ENCODE measurements at places on chromosomes 12 and 14.
A peak's percentile ranks its signal among the peaks of the same experiment; 100 is the strongest.

GRCh38 chr12:81835783-81836182 lies 76.6 kb upstream of the PPFIA2 start:
- DNase-seq: peak; percentile 37

DNA sequence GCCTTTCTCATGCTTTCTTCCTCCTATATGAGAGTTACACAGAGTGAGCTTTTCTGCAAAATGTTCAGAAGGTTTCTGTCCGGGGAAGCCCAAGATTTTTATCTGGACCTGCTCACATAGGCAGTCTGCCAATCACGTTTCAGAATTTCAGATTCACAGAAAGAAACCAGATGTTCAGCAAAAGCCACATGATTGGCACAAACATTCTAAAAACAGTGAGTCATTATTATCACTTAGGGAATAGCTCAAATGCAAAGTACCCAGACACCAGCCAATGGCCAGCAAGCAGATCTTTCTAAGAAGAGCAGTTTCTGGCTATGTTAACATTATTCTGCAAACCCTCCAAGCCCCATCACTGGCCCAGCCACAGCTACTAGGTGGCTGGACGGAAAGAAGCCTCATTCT lies 1558.5 kb upstream of the TMEM132C start:
- DNase-seq: no peak

- DNase-seq: no peak
Observed at GRCh38 chr12:111907740-111908139, 65.7 kb downstream of the MAPKAPK5 start.

- no peak for DNase-seq
Observed at GRCh38 chr14:50303744-50304471, 8.1 kb downstream of the L2HGDH start.

- DNase-seq: no peak
Observed at GRCh38 chr12:56084958-56085543, 5.1 kb downstream of the ERBB3 start.

DNA sequence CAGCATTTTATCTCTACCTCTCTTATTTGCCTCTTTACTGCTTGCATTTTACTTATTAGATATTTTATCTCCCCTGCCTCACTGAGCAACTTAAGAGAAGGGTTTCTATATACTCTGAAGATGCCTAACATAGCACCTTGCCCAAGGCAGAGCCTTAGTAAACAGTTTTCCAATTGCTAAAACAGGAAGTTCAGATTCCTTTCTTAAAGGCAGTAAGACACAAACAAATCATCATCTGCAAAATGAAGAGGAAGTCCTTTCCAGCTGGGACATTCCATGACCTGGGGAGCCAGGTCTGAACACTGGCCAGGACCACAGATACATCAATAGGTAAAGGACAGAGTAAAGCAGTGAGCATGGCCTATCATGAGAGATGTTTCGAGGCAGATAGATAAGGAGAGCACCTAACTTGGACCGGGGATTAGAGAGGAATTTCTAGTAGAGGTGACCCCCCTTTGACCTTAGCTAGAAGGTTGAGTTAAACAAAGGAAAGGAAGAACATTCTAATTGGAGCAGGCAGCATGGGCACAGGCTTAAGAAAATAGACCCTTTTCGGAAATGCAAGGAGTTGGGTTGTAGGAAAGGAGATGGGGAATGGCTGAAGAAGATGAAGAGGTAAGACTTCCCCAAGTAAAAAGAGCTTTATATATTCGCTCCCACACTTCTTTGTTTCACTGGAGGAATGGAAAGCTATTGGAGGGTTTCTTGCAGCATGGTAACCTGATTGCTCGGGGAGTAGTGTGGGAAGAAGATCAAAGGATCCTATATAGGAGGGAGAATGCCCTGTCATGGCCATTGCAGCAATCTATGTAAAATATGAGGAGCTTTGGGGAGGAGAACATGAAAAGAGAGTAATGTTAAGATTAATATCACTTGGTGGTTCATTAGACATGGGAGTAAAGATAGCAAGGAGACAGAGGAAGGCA lies 94.8 kb downstream of the PHLDA1 start:
- DNase-seq: no peak

DNA sequence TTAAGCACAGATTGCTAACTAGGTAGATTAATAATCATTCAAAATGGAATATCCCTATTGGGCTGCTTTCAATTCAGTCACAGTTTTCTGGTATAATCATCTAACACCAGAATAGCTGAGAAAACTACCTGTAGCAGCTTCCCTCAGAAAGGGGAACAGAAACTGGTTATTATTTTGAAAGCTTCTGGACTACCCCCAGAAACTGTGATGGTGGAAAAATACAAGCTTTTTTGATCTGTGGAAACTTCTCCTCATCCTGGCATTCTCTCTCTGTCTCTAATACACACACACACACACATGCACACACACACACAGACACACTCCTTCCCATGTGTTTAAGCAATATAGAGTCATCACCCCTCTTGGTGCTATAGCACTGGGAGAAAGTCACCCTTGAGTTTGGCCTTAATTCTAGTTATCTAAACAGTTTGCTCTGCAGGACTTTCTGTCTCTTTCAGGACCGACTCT lies 251.5 kb upstream of the LMO3 start:
- no peak for DNase-seq

DNA sequence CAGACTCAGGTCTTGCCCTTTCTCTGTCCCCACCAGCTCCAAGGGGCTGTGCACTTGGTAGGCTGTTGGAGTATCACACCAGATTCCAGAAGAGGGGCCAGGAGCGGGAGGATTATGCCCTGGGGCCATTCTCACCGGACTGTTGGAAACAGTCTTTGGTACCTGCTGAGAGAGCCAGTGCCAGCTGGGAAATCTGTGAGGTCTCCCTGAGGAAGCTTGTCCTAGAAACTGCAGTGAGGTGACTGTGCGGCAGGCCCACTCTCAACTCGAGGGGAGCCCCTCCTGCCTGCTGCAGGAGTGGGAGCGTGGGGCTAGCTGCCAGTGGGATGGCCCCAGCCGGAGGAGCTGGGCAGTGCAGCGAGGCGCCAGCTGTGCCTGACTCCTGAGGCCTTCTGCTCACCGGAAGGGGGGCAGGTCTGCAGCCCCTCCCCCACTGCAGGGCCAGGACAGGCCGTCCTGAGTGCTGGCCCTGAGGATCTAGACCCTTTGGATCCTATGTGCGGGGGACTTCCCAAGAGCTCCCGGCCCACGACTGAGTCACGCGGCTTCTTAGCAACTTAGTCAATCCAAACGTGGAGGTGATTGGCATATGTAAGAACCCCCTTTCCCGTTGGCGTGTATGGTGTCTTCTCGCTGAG lies 295.2 kb downstream of the CACNA1C start:
- no peak for DNase-seq

GRCh38 chr12:101954676-101955075 lies 77.3 kb downstream of the DRAM1 start:
- no peak for DNase-seq

DNA sequence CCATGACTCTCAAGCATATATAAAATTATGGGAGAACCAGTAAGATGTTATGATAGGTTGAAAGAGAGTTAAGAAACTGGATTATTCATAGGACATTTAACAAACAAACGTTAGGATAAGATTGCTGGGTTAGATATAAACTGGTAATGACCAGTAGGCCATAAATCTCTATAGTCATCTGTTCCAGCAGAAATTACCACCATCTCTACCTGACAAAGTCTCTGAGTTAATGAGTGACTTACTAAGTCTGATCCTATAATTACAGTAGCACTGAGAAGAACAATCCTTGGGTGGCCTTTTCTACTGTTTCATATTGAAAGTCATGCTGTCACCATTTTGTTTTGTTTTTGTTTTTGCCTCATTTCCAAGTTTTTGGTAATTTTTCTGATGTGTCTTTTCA lies 136.9 kb upstream of the CNOT2 start:
- DNase-seq: no peak

- DNase-seq: peak; percentile 23
Observed at GRCh38 chr14:89617481-89618329, 200.7 kb upstream of the FOXN3 start.

GRCh38 chr12:42957136-42957535 lies 367.6 kb upstream of the PRICKLE1 start:
- DNase-seq: no peak

- no peak for DNase-seq
Observed at GRCh38 chr14:99552572-99553216, 51.3 kb downstream of the CCDC85C start.

DNA sequence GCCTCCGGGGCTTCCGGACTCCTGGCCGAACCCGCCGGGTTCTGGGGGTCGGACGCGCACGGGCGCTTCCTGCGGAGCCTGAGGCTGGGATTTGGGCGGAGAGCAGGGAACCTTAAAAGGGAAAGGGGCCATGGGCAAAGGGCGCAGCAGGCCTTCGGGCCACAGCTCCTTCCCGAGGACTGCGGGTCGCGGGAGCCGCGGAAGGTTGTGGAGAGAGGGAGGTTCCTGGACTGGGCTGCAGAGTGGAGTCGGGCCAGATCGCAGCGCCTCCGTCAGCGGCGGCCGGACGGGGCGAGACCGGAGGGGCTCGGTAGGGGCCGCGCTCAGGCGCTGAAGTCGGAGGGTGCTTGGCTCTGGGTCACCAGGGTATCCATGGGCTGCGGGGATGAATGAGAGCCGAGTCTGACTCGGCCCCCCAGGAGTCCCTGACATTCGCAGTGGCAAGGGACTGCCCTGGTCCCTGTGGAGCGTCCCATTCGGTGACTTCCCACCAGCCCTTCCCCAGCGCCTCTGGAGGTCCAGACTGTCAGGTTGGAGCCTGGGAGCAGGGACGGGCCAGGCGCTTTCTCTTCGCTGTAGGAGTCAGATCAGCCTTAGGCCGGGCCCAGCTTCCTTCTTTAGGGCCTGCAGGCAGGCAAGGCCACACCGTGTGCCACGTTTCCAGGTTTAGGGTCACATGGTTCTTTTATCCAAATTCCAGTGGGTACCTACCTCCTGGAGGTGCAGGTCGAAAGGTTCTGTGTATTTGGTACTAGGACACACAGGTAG lies 938 bp upstream of the SLC25A29 start:
- no peak for DNase-seq

GRCh38 chr14:104841730-104842129 lies 23.3 kb upstream of the CEP170B start:
- no peak for DNase-seq

DNA sequence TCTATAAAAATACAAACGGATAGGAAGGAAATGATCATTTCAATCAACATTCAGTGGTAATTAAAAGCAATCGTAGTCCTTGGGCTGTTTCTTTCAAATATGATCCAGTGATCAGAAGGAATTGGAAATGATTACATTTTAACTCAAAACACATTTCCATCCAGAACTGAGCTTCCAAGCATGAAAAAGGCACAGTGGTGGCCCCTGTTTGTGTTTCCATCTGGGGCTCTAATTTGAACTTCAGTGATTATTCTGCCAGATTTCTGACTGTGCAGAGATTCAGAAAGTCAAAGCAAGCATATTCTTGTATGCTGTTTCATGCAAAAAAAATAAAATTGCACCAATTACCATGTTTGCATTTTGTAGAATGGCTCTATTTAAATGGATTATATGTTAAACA lies 157.0 kb upstream of the LMNTD1 start:
- DNase-seq: no peak

- DNase-seq: no peak
Observed at GRCh38 chr12:29797565-29798355, 14.0 kb upstream of the TMTC1 start.

DNA sequence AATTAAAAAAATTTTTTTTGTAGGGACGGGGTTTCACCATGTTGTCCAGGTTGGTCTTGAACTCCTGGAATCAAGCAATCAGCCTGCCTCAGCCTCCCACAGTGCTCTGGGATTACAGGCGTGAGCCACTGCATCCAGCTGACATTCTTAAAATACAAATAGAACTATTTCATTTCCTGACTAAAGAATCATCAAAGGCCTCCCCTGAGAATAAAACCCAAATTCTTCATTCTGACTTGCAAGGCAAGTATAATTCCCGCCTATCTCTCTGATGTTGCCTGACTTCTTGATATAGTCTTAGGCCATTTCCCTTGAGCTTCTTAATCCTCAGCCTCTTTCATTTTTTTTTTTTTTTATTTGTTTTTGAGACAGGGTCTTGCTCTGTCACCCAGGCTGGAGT lies 4.4 kb upstream of the BICD1 start:
- DNase-seq: no peak

DNA sequence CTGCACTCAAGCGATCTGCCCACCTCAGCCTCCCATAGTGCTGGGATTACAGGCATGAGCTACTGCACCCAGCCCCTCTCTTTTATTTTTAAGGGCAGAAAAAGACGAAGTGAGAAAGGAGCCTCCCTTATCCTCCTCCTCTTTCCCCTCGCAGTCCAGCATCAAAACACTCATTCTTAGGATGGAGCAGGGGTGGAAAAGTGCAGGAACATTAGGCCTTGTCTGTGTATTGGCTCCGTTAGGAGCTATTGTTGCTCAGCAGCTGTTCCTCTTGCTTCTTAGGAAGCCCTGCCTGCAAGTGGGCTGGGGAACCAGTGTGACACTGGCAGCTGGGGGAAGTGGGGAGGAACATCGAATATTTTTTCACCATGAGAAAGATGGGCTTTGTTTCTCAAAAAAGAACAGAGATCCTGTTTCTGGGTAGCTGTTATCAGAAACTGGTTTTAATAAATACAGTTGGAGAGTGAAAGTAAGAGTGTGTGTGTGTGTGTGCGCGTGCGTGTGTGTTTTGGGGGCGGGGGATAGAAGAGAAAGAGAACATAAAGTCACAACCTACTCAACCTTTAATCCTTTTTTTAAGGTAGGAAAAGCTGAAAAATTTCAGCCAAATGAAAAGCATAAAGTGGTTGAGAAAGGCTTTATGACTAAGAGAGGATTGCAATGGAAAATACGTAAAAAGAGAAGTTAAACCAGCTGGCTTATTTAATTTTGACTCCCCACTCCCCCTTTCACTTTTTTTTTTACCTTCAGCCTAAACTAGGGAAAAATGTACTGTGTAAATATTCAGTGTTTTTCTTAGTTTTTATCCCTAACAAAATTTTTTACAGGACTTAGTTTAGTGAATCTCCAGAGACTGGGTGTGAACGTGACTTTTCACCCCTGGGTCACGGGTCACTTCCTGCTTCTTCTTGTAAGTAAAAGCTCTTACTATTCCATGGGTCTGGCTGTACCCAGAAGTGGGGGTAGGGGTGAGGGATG lies 197.2 kb upstream of the PLEKHG7 start:
- peak; percentile 78 for DNase-seq

GRCh38 chr12:58314610-58315009 lies 373.2 kb downstream of the ATP23 start:
- DNase-seq: no peak

- DNase-seq: no peak
Observed at GRCh38 chr12:5524116-5524768, 92.3 kb downstream of the NTF3 start.

GRCh38 chr14:37202812-37203211 lies 5.1 kb downstream of the MIPOL1 start:
- DNase-seq: no peak

DNA sequence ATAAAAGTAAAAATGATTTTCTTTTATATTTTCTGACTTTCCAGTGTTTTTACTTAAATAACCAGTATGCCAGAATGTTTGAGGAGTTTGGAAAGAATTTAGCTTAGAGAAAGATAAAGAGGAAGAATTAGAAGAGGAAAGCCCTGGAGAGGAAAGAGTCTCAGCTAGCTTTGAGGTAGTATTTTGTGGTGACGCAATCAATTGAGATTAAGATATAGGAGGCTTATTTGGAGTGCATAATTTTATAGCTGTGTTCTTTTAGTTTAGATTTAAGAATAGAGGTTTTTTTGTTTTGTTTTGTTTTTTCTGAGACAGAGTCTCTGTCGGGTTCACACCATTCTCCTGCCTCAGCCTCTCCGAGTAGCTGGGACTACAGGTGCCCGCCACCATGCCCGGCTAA lies 18.1 kb downstream of the CLEC2B start:
- no peak for DNase-seq
